Naive thymus-derived CD4-positive, alpha-beta T cell (primary cell): ENCODE measurements at places on chromosomes 5 and 9. TPM values are rescaled to one million over a fixed set of nuclear protein-coding genes. Genes with fewer than 3 reads are reported as not detected.

- no peak for DNase-seq
Observed at GRCh38 chr5:96610747-96611146, 51.4 kb upstream of the CAST start.

GRCh38 chr9:84375954-84376353 is 35.4 kb upstream of the SLC28A3 start:
- DNase-seq = no peak

DNA sequence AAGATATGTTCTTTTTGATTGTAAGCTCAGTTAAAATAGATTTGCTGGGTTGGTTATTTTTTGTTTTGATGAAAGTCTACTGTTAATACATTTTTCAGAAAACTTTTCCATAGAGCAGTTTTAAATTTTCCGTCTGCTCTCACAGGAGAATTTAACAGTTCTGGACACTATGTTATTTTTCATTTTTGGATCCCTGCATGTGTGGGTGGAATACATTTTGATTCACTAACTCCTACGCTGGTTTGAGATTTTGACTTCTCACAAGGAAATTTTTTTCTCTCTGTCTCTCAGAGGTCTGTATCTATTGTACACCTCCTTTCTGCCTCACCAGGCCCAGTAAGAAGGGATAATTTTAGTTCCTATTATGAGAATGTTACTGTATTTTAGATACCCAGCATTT is 502.4 kb downstream of the CDH10 start:
- no peak for DNase-seq

DNA sequence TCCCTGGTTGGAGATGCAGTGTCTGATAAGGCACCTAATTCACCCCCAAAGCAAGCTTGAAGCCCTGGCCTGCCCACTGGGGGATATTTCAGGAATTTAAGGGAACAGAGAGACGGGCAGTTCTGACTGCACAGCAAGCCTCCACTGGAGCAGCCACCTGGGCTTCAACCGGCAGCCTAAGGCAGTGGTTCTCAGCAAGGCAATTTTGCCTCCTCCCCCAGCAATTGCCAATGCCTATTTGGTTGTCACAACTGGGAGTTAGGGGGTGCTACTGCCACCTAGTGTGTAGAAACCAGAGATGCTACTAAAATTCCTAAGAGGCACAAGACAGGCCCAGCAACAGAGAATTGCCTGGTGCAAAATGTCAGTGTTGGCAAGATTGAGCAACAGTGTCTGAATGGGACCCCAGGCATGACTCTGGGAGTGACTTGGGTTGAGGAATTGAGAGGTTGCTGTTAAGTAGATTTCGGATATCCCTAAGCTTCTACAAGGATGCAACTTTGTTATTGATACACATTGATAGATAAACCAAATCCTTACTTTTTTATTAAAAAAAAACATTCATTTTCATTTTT is 58.7 kb upstream of the CTSL start:
- no peak for DNase-seq

DNA sequence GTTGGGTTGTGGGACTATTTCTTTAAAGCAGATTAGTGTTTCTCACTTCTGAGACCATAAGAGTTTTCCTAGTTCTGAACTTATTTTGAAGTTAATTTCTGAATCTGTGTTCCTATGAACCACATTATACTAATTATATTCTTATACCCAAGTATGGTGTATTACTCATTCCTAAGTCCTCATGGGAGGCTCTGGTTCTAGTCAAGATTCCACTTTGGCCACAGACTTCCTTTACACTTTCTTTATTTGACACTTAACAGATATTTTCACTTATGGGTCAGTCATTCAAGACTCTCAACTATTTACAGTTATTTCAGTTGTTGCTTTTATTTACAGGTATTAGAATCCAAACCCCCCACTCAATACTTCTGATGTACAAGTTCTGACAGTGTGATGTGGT is 937.2 kb upstream of the TYRP1 start:
- no peak for DNase-seq

ZNF346 gene
- 28.2 TPM for total RNA-seq

PCDHGB4 gene
- total RNA-seq = 0.20 and 0.24 TPM in 2 replicates

AGTPBP1 gene
- total RNA-seq = 30.5 and 31.9 TPM in 2 replicates
